A549 treated with dexamethasone at 1 μM for 4 hours (cell line): ENCODE measurements at places on chromosomes 7 and 10. TPM values are rescaled to one million over a fixed set of nuclear protein-coding genes. Genes with fewer than 3 reads are reported as not detected.

Gene CADPS2
- 0.03 to 0.07 TPM (median 0.05 TPM) in 4 of 5 replicates, not detected in the other for total RNA-seq

Gene KCND2
- not detected in 5 replicates for total RNA-seq

Gene PITX3
- total RNA-seq: 0.89 to 1.5 TPM (median 1.1 TPM) in 5 replicates

Gene IQCE
- 7.8 to 13.0 TPM (median 12.2 TPM) in 5 replicates for total RNA-seq

Gene NPC1L1
- total RNA-seq: 0.06 to 0.12 TPM (median 0.09 TPM) in 5 replicates

Gene VGF
- total RNA-seq: 9.7 to 28.7 TPM (median 20.3 TPM) in 5 replicates

Gene GIMAP2
- total RNA-seq: not detected in 5 replicates
